ENCODE measurements at places on chromosomes 7 and 10. TPM values are rescaled to one million over a fixed set of nuclear protein-coding genes. Genes with fewer than 3 reads are reported as not detected.

DNA sequence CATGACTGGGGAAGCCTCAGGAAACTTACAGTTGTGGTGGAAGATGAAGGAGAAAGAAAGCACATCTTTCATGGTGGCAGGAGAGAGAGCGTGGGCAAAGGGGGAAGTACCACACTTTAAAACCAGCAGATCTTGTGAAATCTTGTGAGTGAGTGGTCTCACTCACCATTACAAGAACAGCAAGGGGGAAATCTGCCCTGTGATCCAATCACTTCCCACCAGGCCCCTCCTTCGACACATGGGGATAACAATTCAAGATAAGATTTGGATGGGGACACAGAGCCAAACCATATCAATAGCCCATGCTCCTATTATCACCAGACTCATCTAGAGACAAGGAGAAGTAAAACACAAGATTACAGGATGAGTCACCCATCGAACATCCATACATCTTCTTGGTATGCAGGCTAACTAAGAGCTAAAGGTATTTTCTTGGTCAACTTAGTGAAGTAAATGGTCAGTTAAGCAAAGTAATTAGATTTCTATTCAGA is 55.3 kb upstream of the YAE1 start:
- H3K27ac ChIP-seq = no peak overlapping the region
- no peak for DNase-seq
- H3K4me1 ChIP-seq = no peaks in the 10 kb centered on the region

DNA sequence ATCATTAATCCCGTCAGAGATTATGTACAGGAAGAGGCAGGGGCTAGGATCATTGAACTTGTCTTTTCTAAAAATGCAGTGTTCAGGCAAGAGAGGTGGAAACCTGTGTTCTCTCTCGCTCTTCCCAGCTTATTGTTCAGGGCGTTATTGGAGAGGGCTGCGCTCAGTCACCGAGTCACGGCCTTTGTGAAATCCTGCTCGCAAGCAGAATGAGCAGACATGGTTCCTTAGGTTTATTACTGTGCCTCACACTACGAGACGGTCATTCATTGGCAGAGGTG is 631 bp upstream of the PRKRIP1 start:
- H3K4me3 ChIP-seq = peak overlapping the region; percentile 86
- peak overlapping the region; percentile 71 for H3K27ac ChIP-seq
- no peak for DNase-seq
- H3K36me3 ChIP-seq = peaks cover 12% of the 10 kb centered on the region

DNA sequence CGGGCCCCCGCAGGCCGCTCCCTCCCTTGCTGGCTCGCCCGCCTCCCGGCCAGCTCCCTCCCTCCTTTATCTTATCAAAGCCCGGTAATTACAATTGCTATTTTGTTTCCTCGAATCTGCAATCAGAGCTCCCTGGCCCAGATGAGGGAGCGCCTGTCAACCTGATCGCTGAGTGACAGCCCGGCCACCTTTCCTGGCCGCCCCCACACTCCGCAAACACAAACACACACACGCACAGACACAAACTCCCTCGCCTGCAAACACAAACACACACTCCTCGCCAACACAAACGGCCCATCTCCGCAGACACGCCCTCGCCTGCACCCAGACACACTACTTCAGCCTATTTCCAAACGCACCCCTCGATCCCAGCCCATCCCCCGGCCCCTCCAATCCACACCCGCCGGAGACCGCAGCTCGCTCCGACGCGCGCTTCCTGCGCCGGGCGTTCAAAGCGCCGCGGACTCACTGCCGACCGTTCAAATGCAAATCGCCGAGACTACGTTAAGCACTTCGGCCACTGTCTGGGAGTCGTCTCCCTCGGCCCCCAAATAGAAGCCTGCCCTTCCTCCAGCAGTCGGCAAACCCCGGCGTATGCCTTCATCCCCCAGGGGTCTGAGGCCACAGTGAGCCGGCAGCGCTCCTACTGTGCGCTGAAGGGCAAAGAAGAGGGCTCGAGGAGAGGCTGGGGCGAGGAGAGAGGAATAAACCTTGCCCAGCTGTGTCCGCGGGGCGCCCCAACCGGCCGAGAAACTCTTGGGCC is 3.0 kb upstream of the FGF8 start:
- DNase-seq = peak; percentile 55
- H3K27me3 ChIP-seq = peaks cover 28% of the 10 kb centered on the region
- no peak overlapping the region for H3K27ac ChIP-seq
- no peaks in the 10 kb centered on the region for H3K4me1 ChIP-seq
- peak overlapping the region; percentile 52 for H3K4me3 ChIP-seq

KEL gene
- 0.12 TPM for total RNA-seq

MYO3A gene
- not detected for total RNA-seq

DNA sequence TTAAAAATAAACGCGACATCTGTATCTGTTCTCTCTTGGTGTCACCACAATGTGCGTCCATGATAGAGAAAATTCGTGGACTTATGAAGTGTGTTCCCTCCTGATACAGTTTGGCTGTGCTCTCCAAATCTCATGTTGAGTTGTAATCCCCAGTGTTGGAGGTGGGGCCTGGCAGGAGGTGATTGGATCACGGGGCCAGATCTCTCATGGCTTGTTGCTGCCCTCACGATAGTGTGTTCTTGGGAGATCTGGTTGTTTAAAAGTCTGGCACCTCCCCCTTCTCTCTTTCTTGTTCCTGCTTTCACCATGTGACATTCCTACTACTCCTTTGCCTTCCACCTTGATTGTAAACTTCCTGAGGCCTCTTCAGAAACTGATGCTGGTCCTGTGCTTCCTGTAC is 229.4 kb upstream of the MYO3A start:
- no peak for DNase-seq
- no peaks in the 10 kb centered on the region for H3K4me1 ChIP-seq
- no peaks in the 10 kb centered on the region for H3K27me3 ChIP-seq
- no peak overlapping the region for H3K4me3 ChIP-seq

OR6B1 gene
- not detected for total RNA-seq

SEMA3D gene
- 1.4 TPM for total RNA-seq

- peak; percentile 84 for DNase-seq
- H3K27me3 ChIP-seq = no peaks in the 10 kb centered on the region
- no peaks in the 10 kb centered on the region for H3K36me3 ChIP-seq
- peak within 1 kb of the TSS; percentile 99 for H3K27ac ChIP-seq
- peak within 1 kb of the TSS; percentile 98 for H3K4me3 ChIP-seq
These were observed at the start of gene CASP7 for GRCh38 chr10:113679463-113680189. Gene CASP7 (plus strand): TSS chr10:113679912. CDS start chr10:113697494, 17,582 bp downstream.

- no peaks in the 10 kb centered on the region for H3K27me3 ChIP-seq
- no peaks in the 10 kb centered on the region for H3K4me1 ChIP-seq
- H3K36me3 ChIP-seq = no peaks in the 10 kb centered on the region
- DNase-seq = no peak
- H3K4me3 ChIP-seq = no peak overlapping the region
These were observed 459.9 kb downstream of the PLXNA4 start for GRCh38 chr7:132116369-132116768.

GRCh38 chr10:128575761-128576160 is 449.5 kb upstream of the MKI67 start:
- H3K27ac ChIP-seq = no peak overlapping the region
- H3K4me1 ChIP-seq = no peaks in the 10 kb centered on the region
- H3K27me3 ChIP-seq = no peaks in the 10 kb centered on the region
- DNase-seq = no peak
- H3K36me3 ChIP-seq = no peaks in the 10 kb centered on the region

DNA sequence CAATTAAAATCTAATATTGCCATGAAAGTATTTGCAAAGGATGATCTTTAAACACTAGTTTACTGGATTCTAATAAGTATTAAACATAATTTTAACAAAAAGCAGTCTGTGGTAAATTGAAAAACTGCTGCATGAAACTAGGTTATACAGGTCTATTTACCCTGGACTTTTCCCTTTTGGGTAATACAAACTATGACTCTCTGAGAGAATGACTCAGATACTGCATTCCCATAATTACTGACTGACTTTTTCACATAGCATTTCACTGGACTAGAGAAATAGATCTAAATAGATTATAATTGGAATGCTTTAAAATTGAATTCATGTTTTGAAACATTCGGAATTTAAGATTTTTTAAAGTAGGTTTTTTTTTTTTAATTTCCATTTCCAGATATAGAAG is 395.7 kb downstream of the THSD7A start:
- no peak overlapping the region for H3K4me3 ChIP-seq
- H3K36me3 ChIP-seq = no peaks in the 10 kb centered on the region
- H3K27me3 ChIP-seq = no peaks in the 10 kb centered on the region

GRCh38 chr10:91598211-91598977 is 34.5 kb downstream of the PPP1R3C start:
- no peak for DNase-seq
- no peaks in the 10 kb centered on the region for H3K36me3 ChIP-seq
- no peaks in the 10 kb centered on the region for H3K27me3 ChIP-seq
- H3K27ac ChIP-seq = peak overlapping the region; percentile 86
- no peaks in the 10 kb centered on the region for H3K4me1 ChIP-seq
- no peak overlapping the region for H3K4me3 ChIP-seq

DNA sequence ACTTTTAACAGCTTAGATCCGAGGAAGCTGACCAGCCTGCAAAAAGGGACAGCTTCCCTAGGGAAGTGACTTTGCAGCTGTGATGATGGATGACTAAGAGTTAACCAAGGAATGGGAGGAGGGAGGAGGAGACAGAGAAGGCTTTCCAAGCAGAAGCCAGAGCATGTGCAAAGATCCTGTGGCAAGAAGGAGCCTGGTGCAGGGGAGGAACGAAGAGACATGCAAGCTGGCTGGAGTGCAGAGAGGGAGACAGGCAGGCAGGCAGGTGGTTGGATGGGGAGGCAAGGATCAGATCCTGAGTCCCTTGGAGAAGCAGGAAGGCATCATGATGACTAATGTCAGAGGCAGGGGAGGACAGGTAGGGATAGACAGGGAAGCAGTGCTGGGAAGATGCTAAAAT is 148.8 kb downstream of the PFKFB3 start:
- peaks cover 6% of the 10 kb centered on the region for H3K4me1 ChIP-seq
- DNase-seq = no peak
- H3K4me3 ChIP-seq = no peak overlapping the region

GRCh38 chr7:50761713-50762112 is 21.0 kb downstream of the GRB10 start:
- no peak overlapping the region for H3K27ac ChIP-seq
- no peaks in the 10 kb centered on the region for H3K4me1 ChIP-seq
- H3K36me3 ChIP-seq = no peaks in the 10 kb centered on the region

GRCh38 chr10:112759496-112759895 is 190.6 kb upstream of the TCF7L2 start:
- H3K4me3 ChIP-seq = no peak overlapping the region
- DNase-seq = no peak
- H3K27me3 ChIP-seq = no peaks in the 10 kb centered on the region

CDK1 gene
- 3.6 TPM for total RNA-seq

NKX2-3 gene
- not detected for total RNA-seq

- H3K27ac ChIP-seq = no peak overlapping the region
- DNase-seq = no peak
- no peaks in the 10 kb centered on the region for H3K4me1 ChIP-seq
- H3K27me3 ChIP-seq = no peaks in the 10 kb centered on the region
These were observed 63.9 kb downstream of the PPP1R9A start for GRCh38 chr7:94971051-94971867.

- H3K27ac ChIP-seq = no peak overlapping the region
- H3K36me3 ChIP-seq = no peaks in the 10 kb centered on the region
- no peaks in the 10 kb centered on the region for H3K27me3 ChIP-seq
- no peak for DNase-seq
- no peak overlapping the region for H3K4me3 ChIP-seq
These were observed 248.3 kb upstream of the GLI3 start for GRCh38 chr7:42485301-42485766.

GRCh38 chr10:133489816-133490588 is 36.3 kb downstream of the SCART1 start:
- no peak overlapping the region for H3K27ac ChIP-seq
- H3K4me1 ChIP-seq = no peaks in the 10 kb centered on the region
- H3K27me3 ChIP-seq = no peaks in the 10 kb centered on the region
- H3K4me3 ChIP-seq = no peak overlapping the region

- DNase-seq = no peak
- H3K4me3 ChIP-seq = no peak overlapping the region
- no peaks in the 10 kb centered on the region for H3K36me3 ChIP-seq
These were observed 327.2 kb downstream of the GALNT17 start for GRCh38 chr7:71459132-71459531.

GRCh38 chr10:31594347-31594873 is 275.4 kb downstream of the ZEB1 start:
- no peaks in the 10 kb centered on the region for H3K36me3 ChIP-seq
- H3K27ac ChIP-seq = no peak overlapping the region
- no peaks in the 10 kb centered on the region for H3K27me3 ChIP-seq
- H3K4me3 ChIP-seq = no peak overlapping the region

GRCh38 chr7:108454674-108455550 is 1.3 kb downstream of the NRCAM start:
- DNase-seq = no peak
- H3K27me3 ChIP-seq = peaks cover 15% of the 10 kb centered on the region
- peak overlapping the region; percentile 30 for H3K4me3 ChIP-seq
- H3K4me1 ChIP-seq = peaks cover 23% of the 10 kb centered on the region
- no peak overlapping the region for H3K27ac ChIP-seq

GNA12 gene
- 26.3 TPM for total RNA-seq

RSBN1L gene
- 7.5 TPM for total RNA-seq

DNA sequence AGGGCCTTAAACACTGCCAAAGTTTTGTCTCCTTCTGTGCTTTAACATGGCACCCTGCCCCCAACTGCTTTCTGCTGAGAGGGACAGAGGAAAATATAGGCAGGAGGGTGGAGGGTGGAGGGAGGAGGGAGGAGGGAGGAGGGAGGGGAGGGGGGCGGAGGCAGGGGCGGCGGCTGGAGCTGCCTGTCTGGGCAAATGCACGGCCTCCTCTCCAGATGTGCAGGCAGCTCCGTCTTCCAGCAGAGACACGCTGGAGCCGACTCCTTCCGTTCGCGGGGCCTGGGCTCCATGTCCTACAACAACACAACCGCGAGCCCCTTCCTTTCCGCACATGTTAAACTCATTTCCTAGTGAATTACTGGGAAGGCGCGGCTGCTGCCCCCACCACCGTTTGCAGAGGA is 14.2 kb downstream of the EBF3 start:
- no peaks in the 10 kb centered on the region for H3K4me1 ChIP-seq
- no peak overlapping the region for H3K4me3 ChIP-seq
- H3K36me3 ChIP-seq = no peaks in the 10 kb centered on the region
- H3K27me3 ChIP-seq = no peaks in the 10 kb centered on the region
- peak overlapping the region; percentile 52 for H3K27ac ChIP-seq

GRCh38 chr7:24715171-24715570 is 42.1 kb downstream of the GSDME start:
- H3K36me3 ChIP-seq = no peaks in the 10 kb centered on the region
- DNase-seq = peak; percentile 16
- H3K4me1 ChIP-seq = no peaks in the 10 kb centered on the region
- no peak overlapping the region for H3K4me3 ChIP-seq
- H3K27ac ChIP-seq = no peak overlapping the region

DNA sequence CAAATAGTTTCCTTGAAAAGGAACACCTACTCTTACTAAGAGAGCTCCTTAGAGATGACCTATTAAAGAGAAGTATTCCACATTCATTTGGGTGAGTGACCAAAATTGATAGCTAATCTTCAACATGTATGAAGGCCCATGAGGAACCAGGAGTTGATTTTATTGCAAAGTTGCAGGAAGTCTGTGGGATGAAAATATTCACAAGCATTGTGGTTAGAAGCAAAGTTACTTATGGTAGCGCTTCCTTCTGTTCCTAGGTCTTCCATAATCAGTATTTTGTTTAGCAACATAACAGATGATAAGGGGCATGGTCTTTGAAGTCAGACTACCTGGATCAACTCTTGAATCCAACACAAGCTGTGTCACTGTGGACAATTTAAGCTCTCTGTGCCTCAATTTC is 164.5 kb downstream of the DGKB start:
- no peaks in the 10 kb centered on the region for H3K36me3 ChIP-seq
- no peak overlapping the region for H3K4me3 ChIP-seq

CALY gene
- not detected for total RNA-seq

GRCh38 chr7:28654110-28654509 is 241.8 kb downstream of the CREB5 start:
- H3K4me3 ChIP-seq = no peak overlapping the region
- DNase-seq = no peak
- no peaks in the 10 kb centered on the region for H3K36me3 ChIP-seq
- no peaks in the 10 kb centered on the region for H3K4me1 ChIP-seq
- no peak overlapping the region for H3K27ac ChIP-seq
- no peaks in the 10 kb centered on the region for H3K27me3 ChIP-seq
